D341Med (cell line): ENCODE measurements at places on chromosomes 2 and 18.

DNA sequence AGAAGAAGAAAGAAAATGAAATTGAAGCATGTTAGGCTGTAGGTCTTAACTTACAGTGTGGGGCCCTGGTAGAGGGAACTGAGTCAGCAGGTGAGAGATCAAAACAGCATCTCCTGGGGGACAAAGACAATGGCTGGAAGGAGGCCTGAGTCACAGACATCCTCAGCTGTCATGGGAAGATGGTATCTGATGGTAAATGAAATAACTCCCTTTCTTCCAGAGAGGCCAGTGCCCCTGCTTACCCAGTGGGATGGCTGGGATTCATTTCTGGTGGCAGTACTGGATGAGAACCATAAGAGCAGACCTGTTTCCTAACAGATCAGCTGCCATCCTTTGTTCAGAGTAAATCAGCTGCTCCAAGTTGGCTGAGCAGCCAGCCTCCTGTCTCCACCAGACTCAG lies 251.3 kb upstream of the EPAS1 start:
- DNase-seq, result no peak

- no peak for DNase-seq
Observed at GRCh38 chr2:201263779-201264178, 3.4 kb downstream of the CASP8 start.

- DNase-seq, result no peak
Observed at GRCh38 chr2:84132370-84132769, 326.7 kb downstream of the SUCLG1 start.

- DNase-seq, result no peak
Observed at GRCh38 chr2:70103531-70104061, 16.3 kb downstream of the PCBP1 start.
